HCEC 1CT (cell line): ENCODE measurements at places on chromosomes 7 and 10.

DNA sequence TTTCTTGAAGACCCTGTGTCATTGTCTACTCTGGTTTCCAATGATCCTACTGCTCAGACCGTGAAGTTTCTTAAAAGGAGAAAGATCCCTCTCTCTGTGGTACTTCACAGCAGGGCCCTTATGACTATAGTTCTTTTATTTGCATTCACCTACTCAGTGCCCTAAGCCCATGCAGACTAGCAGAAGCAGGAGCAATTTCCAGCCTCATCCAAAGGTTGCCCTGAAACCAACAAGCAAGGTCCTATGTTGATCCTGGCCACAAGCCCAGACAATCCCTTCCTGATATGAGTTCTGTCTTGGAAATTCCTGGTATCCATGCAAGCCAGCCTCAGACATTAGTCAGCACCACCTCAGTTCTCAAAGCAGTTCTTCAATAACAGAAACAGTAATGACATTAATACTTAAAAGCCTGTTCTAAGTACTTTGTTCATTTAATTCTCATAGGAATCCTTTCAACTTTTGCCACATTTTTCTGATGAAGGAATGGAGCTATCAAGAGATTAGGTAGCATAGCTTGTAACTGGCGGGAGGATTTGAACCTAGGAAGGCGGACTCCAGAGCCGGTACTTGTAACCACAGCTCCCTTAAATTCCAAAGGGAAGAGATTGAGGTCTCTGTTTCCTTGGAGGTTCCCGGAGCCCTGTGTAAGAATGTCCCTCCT lies 58.1 kb upstream of the ST8SIA6 start:
- peak; percentile 97 for DNase-seq

DNA sequence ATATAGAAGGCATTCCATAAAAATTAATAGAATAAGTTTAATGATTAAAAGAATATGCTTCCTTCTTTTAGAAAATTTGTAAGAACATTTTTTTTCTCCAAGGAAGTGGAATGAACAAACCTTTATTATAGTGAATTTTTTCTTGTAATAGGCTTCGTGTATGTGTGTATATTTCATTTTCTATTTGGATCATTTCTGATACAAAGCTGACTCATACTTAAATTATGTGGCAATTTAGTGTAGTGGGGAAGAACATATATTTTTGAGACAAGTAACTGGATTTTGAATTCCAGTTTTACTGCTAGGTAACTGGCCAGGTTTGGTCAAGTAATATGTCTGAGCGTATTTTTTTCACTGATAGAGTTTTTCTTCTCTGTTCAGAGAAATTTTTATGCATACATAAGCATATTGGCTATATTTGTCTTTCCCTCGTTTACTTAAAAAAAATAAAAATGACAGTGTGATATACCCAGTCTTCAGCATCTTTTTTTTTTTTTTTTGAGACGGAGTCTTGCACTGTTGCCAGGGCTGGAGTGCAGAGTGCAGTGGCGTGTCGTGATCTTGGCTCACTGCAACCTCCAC lies 50.8 kb downstream of the CDK13 start:
- DNase-seq: peak; percentile 33

DNA sequence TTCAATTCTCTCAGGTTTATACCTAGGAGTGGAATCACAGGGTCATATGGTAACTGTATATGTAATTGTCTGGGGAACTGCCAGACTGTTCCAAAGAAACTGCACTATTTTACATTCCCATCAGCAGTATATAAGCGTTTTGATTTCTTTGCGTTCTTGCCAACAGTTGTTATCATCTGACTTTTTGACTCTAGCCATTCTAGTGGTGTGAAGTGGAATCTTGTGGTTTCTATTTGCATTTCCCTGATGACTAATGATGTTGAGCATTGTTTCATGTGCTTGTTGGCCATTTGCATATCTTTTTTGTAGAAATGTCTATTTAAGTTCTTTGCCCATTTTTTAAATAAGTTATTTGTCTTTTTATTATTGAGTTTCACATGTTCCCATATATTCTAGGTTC lies 44.3 kb upstream of the ZC3HAV1 start:
- peak; percentile 61 for DNase-seq

GRCh38 chr10:77925410-77925794 lies 1.2 kb downstream of the DLG5 start:
- peak; percentile 46 for DNase-seq

GRCh38 chr7:1672851-1673486 lies 2.9 kb downstream of the ELFN1 start:
- DNase-seq: no peak

- no peak for DNase-seq
Observed at GRCh38 chr10:110340816-110341215, 36.1 kb upstream of the SMNDC1 start.

- DNase-seq: no peak
Observed at GRCh38 chr10:3527869-3528268, 257.1 kb downstream of the KLF6 start.

DNA sequence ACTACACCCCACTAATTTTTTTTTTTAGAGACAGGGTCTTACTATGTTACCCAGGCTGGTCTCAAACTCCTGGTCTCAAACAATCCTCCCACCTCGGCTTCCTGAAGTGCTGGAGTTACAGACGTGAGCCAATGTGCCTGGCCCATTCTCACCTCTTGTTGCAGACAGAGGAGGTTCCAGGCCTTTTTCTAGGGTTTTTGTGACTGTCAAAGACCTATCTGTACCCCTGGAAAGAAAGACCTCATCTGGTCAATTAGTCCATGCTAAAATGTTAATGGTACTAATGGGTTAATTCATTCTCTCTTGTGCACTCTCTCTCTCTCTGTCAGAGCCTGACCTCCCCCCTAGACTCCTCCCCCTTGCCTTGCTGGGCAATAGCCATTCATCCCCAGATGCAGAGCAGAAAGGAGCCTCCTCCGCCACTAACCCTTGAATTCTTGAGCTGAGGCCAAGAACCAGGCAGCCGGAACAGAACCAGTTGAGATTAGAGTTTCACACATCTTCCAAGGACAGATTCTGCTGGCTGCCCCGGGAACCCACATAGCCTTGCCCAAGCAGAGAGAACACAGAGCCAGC lies 209.7 kb downstream of the SKIDA1 start:
- DNase-seq: peak; percentile 86

- no peak for DNase-seq
Observed at GRCh38 chr7:138665669-138666140, 35.5 kb downstream of the SVOPL start.

GRCh38 chr7:116710764-116711452 lies 38.9 kb downstream of the MET start:
- DNase-seq: no peak

DNA sequence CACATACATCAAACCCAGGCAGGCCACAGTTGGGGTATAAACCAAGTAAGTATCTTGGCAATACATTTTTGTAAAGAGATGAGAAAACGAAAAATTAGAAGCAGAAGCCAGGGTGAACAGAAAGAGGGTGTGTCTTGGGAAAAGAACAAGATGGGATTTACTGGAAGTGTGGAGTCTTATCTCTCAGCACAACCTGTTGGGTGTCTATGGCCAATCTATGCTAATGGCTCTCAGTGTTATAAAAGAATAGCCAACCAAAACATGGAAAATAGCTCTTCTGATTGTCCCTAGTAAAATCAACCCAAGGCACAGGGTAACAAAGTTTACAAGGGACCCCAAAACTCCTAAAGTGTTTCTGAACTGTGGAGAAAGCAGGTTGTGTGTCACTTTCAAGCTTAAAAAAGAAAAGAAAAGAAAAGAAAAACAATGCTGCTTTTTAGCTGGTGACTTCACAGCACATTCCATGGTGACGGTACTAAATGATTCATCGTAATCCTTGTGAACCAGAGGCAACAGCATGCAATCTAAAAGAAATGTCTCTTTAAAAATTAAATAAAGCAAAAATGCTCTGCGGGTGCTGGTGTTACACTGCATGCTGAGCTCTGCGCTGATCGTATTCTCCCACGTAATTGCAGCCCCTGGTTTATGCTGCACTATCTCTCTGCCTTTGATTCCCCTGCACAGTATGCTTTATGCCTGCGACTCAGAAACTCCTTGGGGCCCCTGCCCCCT lies 100.8 kb downstream of the C10orf90 start:
- DNase-seq: peak; percentile 74

- DNase-seq: no peak
Observed at GRCh38 chr7:32511791-32512190, 16.5 kb downstream of the AVL9 start.

DNA sequence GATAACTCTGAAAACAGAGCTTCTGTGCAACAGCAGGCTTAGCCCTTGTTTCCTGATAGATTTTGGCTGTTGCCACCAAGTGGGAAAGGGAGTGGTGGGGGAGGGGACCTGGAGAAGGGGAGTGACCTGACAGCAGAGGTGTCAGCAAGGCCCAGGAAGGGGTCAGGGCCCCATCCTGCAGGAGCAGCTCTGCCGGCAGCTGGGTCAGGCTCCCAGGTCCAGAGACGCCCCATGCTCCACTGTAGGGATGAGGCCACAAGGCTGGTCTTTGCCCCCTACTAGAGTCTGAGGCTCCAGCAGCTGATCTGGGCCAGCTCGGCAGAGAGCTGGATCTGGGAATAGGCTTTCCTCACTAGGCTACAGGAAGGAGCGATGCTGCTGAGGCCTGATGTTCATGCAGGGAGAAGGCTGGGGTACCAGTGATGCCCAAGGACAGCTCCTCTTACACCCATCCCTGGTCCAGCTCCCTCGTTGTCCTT lies 44.0 kb upstream of the ZMIZ1 start:
- DNase-seq: no peak

- no peak for DNase-seq
Observed at GRCh38 chr10:117662126-117662525, 119.6 kb downstream of the EMX2 start.

DNA sequence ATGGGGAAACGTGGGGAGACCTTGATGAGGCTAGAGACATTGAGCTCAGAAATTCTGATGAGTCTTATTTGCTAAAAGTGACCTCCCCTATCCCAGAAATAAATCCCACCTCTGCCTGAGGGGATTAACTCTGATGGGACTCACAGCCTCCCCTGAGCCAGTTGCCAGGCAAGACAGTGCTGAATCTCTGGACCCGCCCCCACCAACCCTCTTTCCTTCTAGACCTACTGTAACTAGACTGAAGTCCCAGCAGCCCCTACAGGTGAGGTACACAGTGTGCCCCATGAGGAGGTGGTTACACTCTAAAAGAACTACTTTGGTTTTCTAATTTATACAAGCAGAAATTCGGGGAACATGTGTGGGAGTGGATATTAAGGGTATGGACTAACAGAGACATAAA lies 42.9 kb downstream of the PTPRE start:
- DNase-seq: no peak
